ENCODE measurements at places on chromosomes 3 and 15. TPM values are rescaled to one million over a fixed set of nuclear protein-coding genes. Genes with fewer than 3 reads are reported as not detected.

Gene CASR
- not detected for total RNA-seq

Gene GP9
- total RNA-seq = not detected

Gene TCTA
- total RNA-seq = 17.6 TPM

Gene ZFYVE19
- total RNA-seq = 39.5 TPM

Gene C2CD4A
- total RNA-seq = 0.15 TPM

Gene TRH
- total RNA-seq = not detected

Gene WDR5B
- total RNA-seq = 5.5 TPM

Gene MYZAP
- total RNA-seq = 1.1 TPM

Gene ACSBG1
- 0.31 TPM for total RNA-seq

Gene PP2D1
- not detected for total RNA-seq

Data from Panc1 (cell line).